ENCODE measurements at places on chromosomes 1 and 21.

GRCh38 chr1:183733715-183734114, 71.2 kb upstream of the RGL1 start:
- no peak for DNase-seq

- no peak for DNase-seq
Observed at GRCh38 chr1:32919811-32920733, 18.9 kb upstream of the TMEM54 start.

GRCh38 chr1:228986093-228986904, 251.0 kb downstream of the RHOU start:
- DNase-seq: no peak

DNA sequence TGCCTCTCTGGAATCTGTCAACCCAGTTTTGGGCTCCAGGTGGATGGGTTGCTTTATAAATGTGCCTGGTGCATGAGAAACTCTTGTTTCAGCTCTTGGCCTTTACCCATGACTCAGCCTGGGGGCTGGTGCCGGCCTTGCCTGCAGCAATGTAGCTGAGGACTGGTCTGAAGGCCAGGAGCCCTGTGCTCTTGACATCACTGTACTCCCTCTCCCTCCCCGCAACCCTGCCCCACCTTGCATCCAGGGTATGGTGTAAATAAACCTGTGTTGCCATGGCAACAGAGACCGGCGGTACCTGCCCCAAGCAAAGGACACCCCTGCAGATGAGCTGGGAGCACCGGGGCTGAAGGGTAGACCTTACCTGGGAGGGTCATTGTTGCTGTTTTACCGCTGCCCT, 13.3 kb downstream of the FAM151A start:
- DNase-seq: no peak

DNA sequence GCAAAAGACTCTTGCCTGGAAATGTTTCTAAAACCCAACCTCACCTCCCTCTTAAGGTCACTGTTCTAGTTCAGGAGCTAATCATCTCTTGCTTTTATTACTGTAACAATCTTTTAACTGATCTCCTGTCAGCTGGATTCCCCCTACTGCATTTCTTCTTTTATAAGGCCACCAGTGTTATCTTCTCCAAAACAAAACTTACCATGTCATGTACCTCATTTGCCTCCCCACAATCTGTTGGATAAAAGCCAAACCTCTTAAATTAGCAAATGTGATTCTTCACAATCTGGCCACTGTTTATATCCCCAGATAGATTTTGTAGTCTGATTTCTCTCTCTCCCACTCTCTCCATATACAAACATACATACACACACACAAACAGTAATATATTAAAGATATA, 143.3 kb downstream of the DENND1B start:
- no peak for DNase-seq

GRCh38 chr1:100134872-100135271, 1.9 kb downstream of the TRMT13 start:
- no peak for DNase-seq

DNA sequence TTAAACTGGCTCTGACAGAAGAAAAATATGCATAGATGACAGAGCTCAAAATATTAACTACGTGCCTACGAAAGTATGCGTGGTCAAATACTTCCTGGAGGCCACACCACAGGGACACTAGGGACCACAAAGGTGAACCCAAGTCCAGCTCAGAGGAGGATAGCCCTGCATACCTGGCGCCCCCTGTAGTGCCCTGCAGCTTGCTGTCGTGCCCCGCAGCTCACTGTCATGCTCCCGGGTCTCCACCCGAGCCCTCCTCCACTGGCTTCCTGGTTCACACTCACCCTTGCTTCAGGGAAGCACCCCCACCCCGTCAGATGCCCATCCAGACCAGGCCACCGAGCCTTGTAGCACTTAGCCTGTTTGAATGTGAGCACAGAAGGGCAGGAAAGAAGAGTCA, 16.7 kb upstream of the NADK start:
- no peak for DNase-seq

GRCh38 chr1:153375511-153375910, at the start of gene S100A12:
Gene S100A12 (minus strand): TSS chr1:153375621. CDS start chr1:153374592, 1,029 bp downstream.
- no peak for DNase-seq

GRCh38 chr1:214545293-214545692, 6.1 kb downstream of the PTPN14 start:
- no peak for DNase-seq
